Smooth muscle cell of the brain vasculature (primary cell): ENCODE measurements at places on chromosomes 5 and 9.

GRCh38 chr9:4297151-4297785, 2.6 kb downstream of the GLIS3 start:
- DNase-seq, result no peak

GRCh38 chr5:106306313-106307028, 1364.3 kb downstream of the EFNA5 start:
- DNase-seq, result no peak

DNA sequence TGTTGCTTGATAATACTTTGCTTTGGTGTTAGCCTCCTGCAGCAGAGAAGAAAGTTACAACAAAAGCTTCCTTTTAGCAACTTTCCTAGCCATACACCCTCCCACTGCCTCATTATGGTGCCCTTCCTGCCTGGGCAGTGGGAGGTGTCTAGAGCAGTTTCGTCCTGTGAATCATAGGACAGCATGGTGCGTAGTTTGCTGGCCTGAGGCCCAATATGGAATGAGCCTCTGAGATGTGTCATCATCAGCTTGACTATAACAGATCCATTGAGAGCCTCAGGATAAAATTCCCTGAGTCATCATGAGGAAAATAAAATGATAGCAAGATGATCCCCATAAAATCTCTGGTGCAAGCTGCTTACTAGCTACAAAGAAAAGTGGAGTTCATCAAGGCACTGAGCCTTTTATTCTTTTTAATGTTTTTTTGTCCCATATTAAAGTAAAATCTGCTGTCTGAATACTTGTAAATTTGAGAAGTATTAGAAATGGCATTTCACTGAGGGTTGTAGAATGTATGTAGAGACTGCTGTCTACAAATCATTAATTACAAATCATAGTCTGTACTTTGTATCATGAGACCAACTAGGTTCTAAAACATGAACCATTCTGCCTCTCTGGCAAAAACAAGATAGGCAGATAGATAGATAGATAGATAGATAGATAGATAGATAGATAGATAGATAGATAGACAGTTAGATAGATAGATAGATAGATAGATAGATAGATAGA, 303.0 kb upstream of the PDE4D start:
- peak; percentile 91 for DNase-seq

- DNase-seq, result no peak
Measured at GRCh38 chr9:123960965-123961364, 31.0 kb upstream of the DENND1A start.

GRCh38 chr9:128249908-128250838, 25.6 kb downstream of the GOLGA2 start:
- no peak for DNase-seq

GRCh38 chr5:77129391-77129990, 42.4 kb upstream of the ZBED3 start:
- no peak for DNase-seq
